ENCODE measurements at places on chromosomes 16 and 17.

DNA sequence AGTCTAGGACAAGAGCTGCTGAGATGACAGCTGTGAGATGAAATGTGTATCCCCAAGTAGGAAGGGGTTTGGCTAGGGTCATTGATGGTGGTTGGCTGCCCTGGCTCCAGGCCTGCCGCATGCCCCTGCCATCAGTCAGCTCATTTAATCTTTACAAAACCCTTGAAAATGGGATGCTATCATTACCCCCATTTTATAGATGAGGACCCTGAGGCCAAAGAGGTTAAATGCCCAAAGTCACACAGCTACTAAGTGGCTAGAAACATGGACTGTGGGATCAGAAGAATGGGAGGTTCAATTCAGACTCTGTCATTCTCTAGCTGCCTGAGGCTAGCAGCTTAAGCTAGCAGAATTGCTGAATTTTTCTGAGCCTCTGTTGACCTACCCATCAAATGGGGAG lies 198.8 kb downstream of the MAF start:
- DNase-seq, result no peak

GRCh38 chr17:37742762-37743611 lies 1.9 kb downstream of the HNF1B start:
- DNase-seq, result no peak

DNA sequence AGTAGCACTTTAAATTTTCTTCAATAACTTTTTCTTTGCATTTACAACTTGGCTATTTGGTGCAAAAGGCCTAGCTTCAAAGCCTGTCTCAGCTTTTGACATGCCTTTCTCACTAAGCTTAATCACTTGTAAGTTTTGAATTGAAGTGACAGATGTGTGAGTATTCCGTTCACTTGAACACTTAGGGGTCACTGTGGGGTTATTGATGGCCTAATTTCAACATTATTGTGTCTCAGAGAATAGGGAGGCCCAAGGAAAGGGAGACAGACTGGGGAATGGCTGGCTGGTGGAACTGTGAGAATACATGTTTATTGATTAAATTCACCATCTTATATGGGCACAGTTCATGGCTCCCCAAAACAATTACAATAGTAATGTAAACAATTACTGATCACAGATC lies 84.1 kb downstream of the TAOK1 start:
- DNase-seq, result no peak

DNA sequence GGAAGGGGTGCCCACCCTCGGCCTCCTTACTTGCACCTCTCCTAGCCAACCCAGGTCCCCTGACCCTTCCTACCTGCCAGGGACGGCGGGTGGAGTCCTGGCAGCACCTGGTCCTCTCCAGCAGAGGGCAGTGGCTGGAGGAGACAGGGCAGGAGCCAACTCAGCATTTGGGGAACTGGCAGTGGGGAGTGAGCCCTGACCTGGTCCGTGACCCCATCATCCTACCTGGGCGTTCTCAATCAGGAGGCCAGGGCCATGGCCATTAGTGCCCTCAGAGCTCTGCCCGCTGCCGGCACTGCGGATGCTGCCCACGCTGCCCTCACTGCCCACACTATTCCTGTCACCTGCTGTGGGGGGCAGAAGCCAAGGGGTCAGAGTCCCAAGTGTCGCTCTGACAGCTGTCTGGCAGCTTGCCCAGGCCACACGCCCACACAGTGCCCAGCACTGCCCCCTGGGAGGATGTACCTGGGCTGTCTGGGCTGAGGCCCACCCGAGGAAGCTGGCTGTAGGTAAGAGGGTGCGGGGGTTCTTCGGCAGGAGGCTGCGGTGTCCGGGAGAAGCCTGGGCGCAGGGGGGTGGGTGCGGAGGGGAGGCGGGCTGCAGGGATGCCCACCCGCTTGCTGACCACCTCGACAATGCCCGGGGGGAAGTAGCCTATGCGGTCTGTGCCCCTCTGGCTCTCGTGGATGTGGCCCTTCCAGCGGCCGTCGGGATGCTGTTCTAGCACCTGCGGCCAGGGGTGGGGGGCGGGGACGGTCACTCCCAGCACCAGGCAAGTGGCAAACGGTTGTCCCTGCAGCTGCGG lies 10.8 kb downstream of the CASKIN2 start:
- no peak for DNase-seq

DNA sequence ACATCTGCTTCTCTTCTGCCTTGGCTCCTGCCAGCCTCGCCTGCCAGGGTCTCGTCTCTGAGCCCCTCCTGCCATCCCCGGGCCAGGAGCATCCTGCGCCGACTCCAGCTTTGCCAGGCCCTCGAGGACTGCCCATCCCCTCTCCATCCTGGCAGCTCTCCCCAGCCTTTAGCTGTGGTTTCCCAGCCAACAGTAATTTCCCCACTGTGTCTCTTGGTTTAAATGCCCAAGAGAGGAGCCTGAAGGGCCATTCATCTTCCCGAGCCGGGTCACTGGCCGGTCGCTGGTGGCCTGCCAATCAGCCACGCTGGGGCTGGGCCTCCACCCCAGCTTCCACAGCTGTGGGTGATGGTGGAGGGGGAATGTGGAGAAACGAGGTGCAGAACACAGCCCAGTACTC lies 47.8 kb downstream of the MRC2 start:
- DNase-seq, result no peak

- DNase-seq, result no peak
These were observed 612 bp downstream of the CISD3 start for GRCh38 chr17:38730526-38731379.

DNA sequence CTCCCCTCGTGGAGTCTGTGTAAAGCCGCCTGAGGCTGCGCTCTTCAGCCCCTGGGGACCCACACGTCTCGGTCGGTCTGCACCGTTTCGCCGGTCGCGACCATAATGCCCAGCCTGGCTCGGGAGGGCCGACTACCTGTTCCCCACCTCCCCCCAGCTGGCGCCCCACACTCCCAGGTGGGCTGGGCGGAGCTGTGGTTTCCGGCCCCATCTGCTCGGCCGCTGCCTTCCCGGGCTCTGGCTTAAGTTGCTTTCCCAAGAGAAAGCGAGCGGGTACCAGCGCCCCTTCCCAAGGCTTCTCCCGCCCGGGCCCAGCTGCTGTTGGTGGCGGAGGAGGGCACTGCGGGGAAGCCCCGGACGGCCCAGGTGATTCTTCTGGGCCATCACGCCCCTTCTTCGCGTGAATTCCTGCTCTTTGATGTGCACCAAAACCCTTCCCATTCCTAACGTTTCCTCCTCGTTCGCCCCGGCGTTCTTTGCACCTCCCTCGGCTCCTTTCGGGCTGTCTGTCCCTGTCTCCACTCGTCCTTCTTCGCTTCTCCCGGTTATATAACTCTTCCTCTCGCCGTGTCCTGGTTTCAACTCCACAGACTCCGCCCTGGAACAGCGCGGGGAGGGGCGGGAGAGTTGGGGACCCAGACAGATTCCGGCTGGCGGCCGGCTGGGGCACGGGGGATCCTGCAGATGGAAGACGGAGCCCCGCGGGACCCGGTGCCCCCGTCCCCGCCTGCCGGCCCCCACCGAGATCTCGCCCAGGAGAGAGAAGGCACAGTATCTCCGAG lies 2.0 kb downstream of the KDM6B start:
- no peak for DNase-seq

GRCh38 chr17:82772026-82772425 lies 20.2 kb downstream of the TBCD start:
- no peak for DNase-seq

- no peak for DNase-seq
These were observed 70.6 kb downstream of the CYB5B start for GRCh38 chr16:69494991-69495392.

GRCh38 chr16:60206516-60206915 lies 1472.4 kb upstream of the GOT2 start:
- DNase-seq, result no peak

DNA sequence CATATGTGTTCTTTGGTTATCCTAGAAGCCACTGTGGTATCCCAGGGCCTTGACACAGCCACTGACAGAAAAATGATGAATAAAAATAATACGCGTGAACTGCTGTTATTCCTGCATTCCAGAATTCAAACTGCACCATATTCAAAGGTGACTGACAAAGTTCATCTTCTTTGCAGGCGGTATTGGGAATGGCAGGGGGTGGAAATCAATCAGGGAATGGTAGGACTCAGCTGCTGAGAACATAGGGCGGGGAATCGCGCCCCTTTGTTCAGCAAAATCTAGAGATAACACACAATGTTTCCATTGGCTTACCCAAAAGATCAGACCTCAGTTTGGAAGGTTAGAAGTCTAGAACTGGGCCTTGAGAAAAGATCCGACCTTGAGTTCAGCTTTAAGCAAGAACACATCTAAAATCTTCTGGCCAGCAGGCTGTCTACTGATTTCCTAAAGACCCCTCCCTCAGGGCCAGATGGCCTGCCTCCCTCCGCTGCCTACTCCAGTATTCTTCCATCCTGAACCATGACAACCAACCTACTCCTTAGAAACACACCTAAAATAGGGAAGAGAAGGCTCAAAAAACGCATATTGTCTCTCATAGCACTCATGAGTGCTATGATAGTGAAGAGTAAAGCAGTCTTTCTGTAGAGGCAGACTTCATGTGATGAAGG lies 34.1 kb downstream of the CDK5R1 start:
- no peak for DNase-seq

- DNase-seq, result no peak
These were observed 21.2 kb downstream of the PEMT start for GRCh38 chr17:17570140-17570797.

DNA sequence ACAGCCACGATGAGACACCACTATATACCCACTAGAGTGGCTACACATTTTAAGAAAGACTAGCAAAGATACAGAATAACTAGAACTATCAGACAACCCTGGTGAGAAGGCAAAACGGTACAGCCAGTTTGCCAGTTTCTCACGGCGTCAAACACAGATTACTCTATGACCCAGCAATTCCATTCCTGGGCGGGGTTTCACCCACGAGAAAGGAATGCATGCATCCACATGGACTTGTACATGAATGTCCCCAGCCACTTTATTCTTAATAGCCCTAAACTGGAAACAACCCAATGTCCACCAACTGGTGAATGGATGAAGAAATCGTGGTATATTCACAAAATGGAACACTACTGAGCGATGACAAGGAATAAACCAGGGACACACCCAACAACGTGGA lies 74.5 kb downstream of the MYH10 start:
- no peak for DNase-seq

DNA sequence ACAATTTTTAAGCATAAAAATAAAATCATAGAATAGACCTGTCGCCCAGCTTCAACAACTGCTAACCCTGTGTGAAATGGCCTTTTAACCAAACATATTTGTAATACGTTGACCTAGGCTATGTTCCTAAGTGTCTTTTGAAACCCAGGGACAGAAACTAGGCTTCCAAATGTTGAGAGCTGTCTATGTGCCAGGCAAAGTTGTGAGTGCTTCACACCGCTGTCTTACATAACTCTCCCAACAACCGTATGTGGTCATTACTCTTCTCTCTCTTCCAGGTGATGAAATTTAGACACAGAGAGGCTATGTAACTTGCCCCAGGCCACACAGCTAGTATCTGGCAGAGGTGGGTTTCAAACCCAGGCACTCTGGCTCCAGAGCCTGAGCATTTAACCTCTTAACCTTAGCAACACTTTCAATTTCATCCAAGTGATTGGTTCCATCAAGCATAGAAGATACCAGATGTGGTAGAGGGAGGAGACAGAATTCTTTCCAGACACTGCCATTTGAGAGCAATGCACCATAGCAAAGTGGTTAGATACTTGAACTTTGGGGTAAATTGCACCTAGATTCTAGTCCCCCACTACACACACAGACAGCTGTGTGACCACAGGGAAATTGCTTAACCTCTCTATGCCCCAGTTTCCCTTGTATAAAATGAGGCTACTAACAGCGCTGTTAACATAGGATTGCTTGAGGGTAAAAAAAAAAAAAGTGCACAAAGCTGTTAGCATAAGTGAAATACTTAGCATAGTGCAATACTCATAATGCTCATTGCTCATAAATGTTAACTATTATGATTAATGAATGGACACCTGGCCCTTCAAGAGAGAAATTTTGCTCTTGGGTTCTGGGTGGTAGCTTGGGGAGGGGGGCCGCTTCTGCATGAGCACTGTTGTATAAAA lies 160.6 kb downstream of the IRX3 start:
- no peak for DNase-seq

GRCh38 chr16:21277927-21278706 lies at the start of gene CRYM:
CRYM (minus strand) TSS chr16:21278290; CDS start chr16:21278251, 39 bp downstream.
- DNase-seq, result peak; percentile 3

GRCh38 chr17:40663252-40663651 lies 1.7 kb downstream of the KRT222 start:
- no peak for DNase-seq

DNA sequence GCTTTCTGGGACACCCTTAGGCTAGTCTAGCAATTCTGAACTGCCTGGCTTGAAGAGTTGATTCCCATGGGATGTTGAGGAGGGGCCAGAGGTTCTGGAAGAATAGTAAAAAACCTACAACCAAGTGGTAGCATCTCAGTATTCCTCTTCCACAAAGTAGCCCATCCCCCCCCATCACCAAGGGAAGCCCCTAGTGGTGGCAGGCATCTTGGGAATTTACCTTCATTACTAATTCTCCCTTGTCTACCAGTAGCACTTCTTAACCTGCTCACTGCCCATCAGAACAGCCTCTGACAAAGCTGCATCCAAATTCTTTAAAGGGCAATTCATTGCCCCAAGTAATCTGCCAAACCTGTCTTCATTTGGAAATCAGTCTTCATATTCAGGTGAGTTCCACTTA lies 12.8 kb upstream of the RAB11FIP4 start:
- DNase-seq, result no peak

DNA sequence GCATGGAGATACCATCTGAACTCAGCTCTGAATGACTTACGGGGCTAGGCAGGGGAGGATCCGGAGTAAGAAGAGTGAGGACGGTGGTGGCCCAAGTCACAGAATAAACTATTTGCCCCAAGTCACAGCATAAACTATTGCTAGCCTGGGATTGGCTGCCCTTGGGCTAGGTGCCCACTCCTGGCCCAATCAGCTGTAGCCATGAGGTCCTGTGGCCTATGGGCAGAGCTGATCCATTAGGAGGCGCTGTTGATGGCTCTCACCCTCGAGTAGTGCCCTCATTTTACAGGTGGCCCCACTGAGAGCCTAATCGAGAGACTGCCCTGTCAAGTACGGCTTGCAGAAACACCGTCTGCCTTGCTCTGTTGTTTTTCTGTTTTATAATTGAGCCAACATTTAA lies 62.3 kb upstream of the ZNF423 start:
- no peak for DNase-seq

- DNase-seq, result peak; percentile 15
These were observed 5.4 kb upstream of the SLC5A2 start for GRCh38 chr16:31477220-31478216.

- no peak for DNase-seq
These were observed 443.8 kb downstream of the MAF start for GRCh38 chr16:79156761-79157160.

GRCh38 chr17:75845058-75845711 lies 981 bp upstream of the UNC13D start:
- DNase-seq, result no peak

DNA sequence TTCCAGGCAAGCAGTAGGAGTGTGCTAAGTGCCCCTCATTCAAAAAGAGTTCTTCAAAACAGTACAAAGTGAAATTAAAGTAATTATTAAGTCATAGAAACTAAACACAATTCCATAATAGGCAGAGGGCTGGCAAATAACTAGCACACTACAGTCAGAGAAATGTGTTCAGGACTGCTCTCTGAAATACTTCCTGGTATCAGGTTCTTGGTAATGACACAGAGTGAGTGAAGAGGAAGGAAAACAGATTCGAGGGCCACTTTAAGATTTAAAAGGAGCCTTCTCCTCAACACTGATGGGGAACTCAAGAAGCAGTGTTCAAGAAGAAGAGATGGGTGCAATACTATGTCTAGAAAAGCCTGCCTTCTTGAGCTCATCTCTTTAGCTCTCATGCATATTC lies 139.2 kb downstream of the TOX3 start:
- no peak for DNase-seq
